Hematopoietic multipotent progenitor cell treated with erythropoietin and hydrocortisone succinate and interleukin-3 and kit ligand, for 6 days (in vitro differentiated cells): ENCODE measurements at places on chromosomes 11 and 22.

DNA sequence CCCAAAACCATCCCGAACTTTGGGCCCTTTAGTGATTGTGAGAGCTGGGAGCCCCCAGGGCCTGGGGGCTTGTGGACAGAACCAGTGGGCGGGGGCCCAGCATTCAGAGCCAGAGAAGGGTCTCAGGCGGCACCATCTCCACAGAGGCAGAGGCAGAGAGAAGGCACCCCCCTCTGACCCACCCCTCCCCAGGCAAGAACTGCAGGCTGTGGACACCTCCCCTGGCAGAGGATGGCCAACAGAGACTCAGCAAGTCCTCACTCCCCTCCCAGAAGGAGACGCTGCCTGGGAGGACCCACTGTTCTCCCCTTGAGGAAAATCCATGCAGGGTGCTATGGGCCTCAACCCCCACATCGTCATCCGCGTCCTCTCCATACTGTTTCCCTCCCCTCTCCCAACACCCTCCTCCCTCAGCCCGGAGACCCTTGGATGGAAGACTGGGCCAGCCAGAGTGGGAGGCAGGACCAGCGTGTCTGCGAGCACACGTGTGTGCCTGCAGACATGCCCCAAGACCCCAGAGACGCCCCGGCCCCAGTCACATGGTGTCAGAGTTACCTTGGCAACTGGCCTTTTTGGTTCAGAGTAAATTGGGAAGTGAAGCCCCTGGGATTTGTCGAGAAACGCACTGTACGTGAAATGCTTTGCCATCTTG is 42.6 kb downstream of the KCNC1 start:
- no peak for DNase-seq

DNA sequence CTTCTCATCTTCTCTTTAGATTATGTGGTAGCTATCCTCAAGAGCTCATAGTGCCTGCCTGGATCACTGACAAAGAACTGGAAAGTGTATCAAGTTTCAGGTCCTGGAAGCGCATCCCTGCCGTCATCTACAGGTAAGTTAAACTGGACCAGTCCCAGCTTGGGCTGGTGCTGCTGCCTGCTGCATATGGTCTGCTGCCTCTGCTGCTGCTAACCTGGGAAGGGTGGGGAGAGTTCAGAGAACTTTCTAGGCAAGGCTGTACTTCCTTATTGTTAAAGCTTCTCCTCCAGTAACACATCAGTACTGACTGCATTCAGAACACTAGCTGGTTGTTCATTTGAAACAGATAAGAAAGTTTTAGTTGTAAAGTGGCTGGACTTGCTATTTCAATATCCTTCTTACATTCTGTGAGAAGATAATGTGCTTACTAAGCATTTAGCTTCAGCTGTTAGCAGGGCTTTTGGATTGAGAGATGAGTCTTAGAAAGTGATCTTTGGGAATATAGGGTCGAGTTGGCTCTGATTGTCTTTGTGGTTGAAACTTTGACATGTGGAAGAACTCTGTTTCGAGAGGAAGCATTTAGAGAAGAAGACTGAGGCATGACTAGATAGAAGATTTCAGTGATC is 77.3 kb upstream of the HORMAD2 start:
- no peak for DNase-seq

DNA sequence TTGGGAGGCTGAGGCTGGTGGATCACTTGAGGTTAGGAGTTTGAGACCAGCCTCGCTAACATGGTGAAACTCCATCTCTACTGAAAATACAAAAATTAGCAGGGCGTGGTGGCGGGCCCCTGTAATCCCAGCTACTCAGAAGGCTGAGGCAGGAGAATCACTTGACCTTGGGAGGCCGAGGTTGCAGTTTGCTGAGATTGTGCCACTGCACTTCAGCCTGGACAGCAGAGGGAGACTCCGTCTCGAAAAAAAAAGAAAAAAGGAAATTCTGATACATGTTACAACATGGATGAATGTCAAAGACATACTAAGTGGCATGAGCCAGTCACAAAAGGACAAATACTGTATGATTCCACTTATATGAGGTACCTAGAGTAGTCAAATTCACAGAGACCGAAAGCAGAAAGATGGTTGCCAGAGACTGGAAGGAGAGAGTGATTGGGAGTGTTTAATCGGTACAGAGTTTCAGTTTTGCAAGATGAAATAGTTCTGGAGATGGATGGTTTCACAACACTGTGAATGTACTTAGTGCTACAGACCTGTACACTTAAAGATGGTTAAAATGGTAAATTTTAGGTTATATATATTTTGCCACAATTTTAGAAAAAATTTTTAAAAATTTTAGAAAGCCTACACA is 92.3 kb downstream of the BLID start:
- no peak for DNase-seq

DNA sequence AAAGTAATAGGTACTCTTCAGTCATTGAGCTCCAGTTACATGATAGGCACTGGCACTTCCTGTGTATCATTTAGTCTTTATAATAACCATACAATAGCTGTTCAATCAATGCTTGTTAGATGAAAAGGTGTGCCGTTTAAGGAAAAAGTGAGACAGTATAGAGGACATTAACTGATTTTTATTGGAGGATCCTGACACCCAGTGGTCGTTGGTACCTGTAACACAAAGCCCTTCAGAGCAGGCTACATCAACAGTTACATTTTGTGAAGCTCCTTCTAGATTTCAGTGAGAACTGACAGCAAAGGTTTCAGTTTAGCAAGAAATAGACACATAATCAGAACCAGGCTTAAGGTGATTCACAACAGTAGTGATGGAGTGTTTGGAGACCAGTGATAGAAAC is 44.2 kb downstream of the CCDC81 start:
- DNase-seq = peak; percentile 22

DNA sequence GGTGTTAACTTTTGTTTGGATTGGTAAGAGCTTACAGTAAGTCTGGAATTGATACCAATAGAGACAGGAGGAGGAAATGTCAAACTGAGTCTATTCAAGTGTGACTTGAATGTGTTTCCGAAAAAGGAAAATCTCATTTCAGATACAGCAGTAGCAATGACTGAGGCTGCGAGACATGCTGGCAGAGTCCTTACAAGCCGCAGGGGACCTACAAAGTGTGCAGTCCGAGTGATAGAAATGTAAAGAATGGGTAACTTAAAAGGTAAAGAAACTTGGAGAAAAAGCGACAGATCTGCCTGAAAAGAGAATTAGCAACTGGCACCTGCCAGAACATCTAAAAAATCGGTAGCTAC is 444 bp downstream of the CWF19L2 start:
- DNase-seq = peak; percentile 54

GRCh38 chr11:95093548-95093947 is 3.9 kb downstream of the ENDOD1 start:
- DNase-seq = no peak

DNA sequence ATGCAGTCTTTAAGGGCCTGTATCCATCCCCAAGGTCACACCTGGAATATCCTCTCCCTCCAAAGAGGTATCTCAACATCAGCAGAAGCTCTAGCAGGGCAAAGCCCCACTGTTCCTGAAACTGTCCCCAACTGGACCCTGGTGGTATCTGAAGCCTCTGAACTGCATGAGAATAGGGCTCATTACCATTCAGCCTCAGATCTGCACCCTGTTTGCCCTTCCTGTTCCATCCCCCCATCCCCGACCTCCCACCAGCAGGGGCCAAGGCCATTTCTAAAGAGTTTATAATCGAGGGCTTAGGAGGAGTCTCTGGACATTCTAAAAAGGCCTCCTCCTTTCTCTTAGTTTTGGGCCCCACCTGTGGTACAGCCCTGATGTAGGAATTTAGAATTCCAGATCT is 74.0 kb upstream of the THY1 start:
- DNase-seq = no peak

GRCh38 chr11:12148882-12149281 is 38.5 kb downstream of the MICAL2 start:
- DNase-seq = no peak

DNA sequence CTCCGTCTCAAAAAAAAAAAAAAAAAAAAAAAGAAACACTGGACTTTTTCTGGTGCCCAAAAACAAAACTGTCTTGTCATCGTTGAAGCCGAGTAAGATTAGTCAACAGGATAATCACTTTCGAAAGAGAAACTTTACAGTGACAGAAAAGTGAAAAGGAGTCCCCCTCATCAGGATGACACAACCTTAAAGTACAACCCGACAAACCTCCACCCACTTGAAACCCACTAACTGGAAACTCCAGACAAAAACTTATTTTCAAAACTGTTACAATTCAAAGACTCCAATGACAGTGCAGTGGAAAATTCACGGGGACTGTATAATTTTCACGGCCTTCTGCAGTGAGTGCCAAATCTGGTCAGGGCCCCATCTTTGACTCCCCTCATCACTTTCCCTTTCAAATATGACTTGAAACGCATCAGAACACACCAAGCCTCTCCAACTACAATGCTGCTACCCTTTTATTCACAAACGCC is 1.3 kb downstream of the DENND5A start:
- peak; percentile 65 for DNase-seq

- no peak for DNase-seq
These were observed 13.9 kb downstream of the SBF1 start for GRCh38 chr22:50460938-50461337.

- DNase-seq = peak; percentile 61
These were observed 757 bp downstream of the RNASEH2C start for GRCh38 chr11:65719871-65720210.

GRCh38 chr11:112226831-112227401 is 688 bp downstream of the PTS start:
- DNase-seq = peak; percentile 35

DNA sequence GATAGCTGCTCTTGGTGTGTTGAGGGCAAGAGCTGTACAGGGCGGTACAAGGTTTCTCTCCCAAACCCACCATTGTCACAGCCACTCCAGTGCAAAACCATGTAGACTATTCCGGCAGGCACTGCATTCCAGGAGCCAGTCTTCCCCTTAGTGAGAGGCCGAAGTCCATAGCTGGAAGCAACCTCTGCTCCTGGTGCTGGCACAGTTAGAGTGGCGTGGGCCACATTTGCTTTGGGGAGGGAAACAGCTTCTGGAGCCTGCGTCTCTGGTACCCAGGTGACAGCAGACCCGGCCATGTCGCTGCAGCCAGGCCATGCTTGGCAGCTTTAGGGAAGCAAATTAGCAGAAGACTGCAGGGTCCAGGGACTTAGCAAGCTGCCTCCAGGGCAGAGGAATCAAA is 788.0 kb downstream of the BRD1 start:
- no peak for DNase-seq

DNA sequence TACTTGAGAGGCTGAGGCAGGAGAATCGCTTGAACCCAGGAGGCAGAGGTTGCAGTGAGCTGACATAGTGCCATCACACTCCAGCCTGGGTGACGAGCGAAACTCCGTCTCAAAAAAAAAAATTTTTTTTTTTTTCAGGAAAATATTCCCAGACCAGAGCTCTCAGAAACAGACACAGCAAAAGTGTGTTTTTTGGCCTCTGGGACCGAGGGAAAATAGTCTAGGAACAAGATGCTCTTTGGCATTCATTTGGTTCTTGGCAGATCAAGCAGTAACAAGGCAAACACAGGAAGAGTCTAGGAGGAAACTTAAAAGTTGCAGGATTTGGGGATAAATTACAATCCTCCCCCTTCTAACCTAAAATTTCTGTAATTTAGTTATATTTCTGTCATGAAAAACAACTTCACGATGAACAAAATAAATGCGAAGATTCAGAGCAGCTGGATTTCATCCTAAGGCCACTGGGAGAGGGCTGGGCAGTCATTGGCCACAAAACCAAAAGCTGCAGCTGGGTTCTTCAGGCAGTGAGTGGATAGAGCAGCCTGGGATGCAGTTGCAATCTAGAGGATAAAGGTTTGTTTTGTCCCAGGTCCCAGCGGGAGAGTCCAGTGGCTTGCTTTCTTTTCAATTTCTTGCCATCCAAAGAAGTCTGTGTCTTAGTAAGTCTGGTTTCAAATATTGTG is 19.7 kb downstream of the ATG16L2 start:
- no peak for DNase-seq

DNA sequence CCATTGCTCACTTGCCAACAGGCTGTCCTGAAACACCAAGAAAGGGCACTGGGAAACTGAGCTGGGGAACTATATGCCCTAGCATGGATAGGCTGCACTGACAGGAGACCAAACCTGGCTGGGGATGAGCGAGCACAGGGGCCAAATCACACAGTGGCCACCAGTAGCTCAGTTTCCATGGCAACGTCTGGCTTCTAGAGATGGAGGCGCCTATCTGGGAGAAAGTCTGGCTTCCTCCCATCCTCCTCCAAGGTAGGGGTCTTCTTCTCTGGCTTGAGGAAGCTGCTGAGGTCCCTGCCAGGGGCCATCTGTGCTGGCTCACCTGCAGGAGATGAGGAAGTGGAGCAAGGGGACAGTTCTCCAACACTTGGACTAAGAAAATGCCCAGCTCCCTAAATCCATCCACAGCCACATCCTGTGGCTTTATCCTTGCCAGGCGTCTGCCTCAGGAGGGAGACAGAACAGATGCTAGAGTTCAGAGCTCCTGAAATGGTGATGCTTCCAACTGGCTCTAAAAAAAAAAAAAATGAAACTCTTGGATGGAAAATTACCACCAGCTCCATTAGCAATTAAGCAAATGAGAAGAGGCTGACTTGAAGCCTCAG is 48.3 kb downstream of the SYT13 start:
- no peak for DNase-seq

DNA sequence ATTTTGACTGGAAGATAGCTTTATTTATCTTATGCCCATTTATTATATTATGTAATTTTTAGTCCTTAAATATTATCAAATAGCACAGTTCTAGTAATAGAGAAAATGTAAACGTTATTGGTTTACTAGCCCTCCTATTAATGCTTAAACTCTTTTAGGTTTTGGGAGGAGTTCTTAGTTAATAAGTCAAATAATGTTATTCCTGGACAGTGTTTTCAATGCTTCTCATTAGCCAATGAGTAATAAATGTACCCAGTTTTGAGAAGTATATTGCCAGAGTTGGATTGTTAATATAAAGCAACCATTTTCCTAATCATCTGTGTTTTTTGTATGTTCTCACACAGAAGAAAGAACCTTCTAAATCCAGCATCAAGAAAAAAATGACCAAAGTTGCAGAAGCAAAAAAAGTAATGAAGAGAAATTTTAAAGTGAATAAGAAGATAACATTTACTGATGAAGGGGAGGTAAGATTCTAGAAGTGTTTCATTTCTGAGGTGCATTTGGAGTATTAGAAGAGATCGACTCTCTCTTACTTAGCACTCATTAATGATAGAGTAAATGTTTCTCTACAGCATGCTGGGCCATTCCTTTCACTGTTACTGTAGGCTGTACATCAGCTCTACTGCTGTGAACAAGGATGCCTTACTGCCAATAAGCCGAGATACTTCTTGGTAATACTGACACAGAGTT is 173.4 kb downstream of the DDX10 start:
- no peak for DNase-seq

DNA sequence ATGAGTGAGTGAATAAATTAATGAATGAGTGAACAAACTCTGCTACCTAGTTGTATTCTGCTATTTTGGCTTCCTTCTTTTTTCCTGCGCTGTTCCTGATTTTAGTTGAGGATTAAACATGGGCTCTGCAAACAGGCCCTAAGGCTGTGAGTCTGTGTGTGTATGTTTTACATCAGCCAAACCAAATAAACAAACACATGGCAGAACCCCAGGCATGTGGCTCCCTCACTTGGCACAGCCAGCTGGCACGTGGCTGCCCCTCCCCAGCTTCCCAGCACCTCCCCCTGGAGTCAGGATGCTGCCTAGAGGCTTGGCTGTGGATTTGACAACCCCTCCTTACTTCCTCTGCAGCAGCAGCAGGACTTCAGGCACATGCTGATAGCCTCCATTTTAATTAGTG is 593.2 kb downstream of the INSC start:
- no peak for DNase-seq

GRCh38 chr11:104402812-104403521 is 239.0 kb upstream of the PDGFD start:
- no peak for DNase-seq
